ENCODE measurements at places on chromosomes 2 and 18.

- no peak for DNase-seq
Observed at GRCh38 chr2:10027660-10028330, 15.6 kb upstream of the KLF11 start.

DNA sequence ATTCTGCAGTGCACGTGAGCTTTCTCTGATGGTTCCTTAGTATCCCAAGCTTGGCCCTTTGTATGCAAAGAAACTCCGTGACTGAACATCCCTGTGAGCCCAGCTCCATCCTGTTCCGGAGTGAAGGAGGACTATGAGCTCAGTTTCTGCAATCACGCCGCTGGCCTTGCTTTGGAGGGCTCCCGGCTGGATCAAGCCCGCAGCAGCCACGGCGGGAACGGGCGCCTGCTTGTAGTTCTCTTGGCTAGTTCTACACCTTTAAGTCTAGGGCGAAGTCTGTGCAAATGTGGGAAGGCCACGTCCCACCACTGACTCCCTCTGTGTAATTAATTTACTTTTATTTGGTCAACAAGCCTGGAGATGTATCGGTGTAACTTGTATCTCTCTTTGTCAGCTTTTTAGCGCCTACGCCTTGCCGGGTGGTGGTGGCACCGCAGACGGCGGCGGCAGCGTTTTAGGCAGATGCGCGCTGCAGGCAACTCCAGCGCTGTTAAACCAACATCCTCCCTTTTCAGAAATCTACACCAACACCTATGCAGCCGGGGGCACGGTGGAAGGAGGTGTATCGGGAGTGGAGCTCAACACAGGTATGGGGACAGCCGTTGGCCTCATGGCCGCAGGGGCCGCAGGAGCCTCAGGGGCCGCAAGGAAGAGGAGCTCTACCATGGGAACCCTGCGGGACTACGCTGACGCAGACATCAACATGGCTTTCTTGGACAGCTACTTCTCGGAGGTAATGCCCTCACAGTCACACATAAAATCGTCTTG is 34.3 kb downstream of the DSG4 start:
- DNase-seq, result no peak

GRCh38 chr2:105336786-105337121 is 586 bp upstream of the C2orf49 start:
- no peak for DNase-seq

- DNase-seq, result no peak
Observed at GRCh38 chr18:54873884-54874255, 45.6 kb downstream of the RAB27B start.

DNA sequence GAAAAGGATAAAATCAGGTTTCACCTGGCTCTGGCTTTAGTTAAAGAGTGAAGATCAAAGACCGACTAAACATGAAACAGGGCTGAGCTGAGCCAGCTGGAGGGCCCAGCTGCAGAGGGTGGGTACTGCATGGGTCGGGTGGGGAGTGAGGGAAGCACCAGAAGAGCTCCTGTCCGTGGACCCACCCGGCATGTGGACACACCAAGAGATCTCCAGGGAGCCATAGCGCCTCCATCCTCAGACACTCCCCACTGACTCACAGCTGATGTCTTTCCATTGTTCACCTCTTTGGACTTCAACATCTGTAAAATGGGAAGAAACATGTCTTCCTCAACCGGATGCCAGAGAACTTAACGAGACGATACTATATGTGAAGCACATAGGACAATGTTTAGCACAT is 178.3 kb upstream of the KLHL29 start:
- DNase-seq, result no peak

DNA sequence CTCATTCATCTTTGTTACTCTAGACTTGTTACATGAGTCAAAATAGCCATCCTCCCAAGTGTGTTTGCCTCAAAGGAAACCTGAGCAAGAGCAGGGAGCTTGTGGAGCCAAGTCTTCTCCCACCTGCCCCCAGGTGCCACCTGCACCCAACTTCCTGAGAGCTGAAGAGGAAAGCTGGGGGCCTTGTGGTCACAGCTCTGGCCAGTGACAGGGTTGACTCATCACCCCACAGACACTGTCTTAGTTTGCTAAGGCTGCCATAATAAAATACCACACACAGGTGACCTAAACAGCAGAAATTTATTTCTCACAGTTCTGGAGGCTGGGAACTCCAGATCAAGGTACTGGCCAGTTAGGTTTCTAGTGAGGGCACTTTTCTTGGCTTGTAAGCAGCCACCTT is 99.6 kb downstream of the TPGS2 start:
- no peak for DNase-seq

DNA sequence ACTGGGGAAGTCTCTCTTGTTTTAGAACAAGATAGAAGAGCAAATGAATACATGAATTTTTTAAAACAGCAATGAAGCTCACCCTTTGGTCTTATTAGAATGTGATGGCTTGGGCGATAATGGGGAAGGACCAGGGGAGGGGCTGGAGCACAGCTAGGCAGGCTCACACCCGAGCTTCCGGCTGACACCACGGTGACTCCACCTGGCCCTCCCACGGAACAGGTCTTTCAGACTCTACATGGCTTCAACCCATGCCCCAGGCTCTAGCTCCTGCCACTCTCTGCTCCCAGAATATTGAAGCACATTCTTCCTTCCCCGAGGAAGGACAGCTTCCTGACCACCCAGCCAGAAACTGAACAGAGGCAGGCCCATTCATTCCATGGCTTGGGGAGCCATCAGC is 127.5 kb upstream of the AGAP1 start:
- DNase-seq, result no peak

- DNase-seq, result no peak
Observed at GRCh38 chr18:34048423-34048822, 176.3 kb downstream of the NOL4 start.

GRCh38 chr2:197992482-197993133 is 188.2 kb downstream of the PLCL1 start:
- no peak for DNase-seq

GRCh38 chr2:40400336-40400953 is 51.4 kb downstream of the SLC8A1 start:
- no peak for DNase-seq

- no peak for DNase-seq
Observed at GRCh38 chr2:236352761-236353593, 88.8 kb upstream of the ASB18 start.

GRCh38 chr2:74831693-74832530 is 2.0 kb upstream of the HK2 start:
- DNase-seq, result no peak

- no peak for DNase-seq
Observed at GRCh38 chr2:171522788-171523087, 464 bp downstream of the CYBRD1 start.

DNA sequence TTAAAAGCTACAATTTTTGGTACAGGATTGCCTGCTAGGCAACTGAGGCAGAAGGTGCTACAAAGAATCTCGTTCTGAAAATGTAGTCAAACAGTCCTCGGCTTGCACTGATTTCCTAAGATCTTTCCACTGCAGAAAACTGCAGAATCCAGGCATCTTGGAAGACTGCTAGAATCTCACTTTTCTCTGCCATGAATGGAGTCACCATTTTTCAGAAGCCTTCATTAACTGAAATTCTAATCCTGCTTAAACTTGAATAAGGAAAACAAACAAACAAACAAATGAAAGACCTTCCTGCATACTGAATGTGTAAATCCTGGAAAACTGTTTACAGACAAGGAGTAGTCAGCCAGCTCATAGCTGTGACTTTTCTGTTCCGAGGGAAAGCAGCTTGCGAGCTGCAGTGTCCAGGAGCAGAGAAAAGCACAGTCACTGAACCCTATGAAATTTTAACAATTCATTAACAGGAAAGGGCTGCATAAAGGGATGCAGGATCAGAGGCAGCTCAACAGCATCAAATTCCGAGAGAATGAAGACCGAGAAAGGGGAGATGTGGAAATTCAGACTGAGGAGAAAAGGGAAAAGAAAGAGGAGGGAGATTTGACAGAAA is 210.5 kb upstream of the PIK3C3 start:
- DNase-seq, result no peak

- no peak for DNase-seq
Observed at GRCh38 chr2:46136481-46136880, 160.7 kb upstream of the EPAS1 start.

- no peak for DNase-seq
Observed at GRCh38 chr2:24313744-24314632, 46.3 kb downstream of the ITSN2 start.

DNA sequence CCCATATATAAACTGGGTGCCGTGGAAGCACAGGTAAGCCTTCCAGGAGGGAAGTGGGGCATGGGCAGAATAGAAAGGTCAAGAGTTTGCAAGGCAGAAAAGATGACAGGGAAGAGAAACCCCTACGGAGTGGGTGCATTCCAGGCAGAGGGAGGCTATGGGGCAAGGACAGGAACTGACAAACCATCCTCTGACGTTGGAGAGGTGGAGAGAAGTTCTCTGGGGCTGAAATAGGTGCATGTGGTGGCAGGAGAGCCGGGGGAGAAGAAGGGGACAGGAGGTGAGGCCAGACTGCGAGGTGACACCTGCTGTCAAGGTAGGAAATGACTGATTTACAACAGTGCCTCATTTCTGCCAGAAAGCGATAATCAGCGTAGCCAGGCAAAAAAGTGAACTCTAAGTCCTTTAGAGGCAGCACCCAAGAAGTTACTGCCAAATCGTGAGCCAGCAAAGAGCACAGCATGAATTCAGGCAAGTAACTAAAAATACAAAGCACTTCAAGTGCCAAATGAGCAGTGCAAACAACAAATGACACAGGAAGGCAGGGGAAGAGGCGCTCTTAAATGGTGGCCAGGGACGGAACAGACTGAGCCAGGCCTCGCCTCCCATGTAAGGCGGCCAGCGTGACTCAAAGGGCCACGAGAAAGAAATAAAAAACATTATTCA is 113.3 kb upstream of the ACVR1C start:
- no peak for DNase-seq

DNA sequence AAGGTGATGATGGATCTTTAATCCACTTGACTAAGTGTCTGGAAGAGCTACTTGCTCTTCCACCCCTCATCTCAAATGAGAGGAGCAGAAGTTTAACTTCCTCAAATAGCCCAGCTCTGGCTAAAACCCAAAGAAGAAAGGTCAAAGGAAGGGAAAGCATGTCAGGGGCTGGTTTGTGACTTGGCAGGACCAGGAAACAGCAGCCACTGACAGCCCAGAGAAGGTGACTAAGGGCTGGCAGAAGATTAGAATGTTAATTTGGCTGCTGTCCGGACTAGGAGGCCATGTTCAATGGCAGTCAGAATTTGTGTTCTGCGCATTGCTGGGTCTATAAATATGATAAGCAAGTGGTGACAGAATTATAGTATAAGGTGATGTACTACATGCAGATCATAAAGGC is 386.2 kb downstream of the SETBP1 start:
- DNase-seq, result no peak

DNA sequence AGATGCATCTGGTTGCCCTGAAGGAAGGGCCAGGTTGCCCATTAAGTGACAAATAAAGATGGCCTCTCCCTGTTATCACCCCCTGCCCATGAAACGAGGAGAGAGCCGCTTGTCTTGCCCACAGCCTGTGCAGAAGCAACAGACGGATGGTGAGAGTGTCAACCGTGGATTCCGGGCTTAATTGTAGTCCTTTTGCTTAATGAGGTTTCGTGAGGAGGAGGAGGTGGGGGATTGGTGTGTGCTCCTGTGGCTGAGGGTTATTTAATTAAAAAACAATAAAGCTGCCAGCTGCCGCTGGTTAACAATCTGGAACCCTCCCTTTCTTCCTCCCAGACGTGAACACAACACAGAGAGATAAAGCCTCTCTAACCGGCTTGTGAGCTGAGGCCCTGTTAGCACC is 188.0 kb upstream of the PARD3B start:
- no peak for DNase-seq

DNA sequence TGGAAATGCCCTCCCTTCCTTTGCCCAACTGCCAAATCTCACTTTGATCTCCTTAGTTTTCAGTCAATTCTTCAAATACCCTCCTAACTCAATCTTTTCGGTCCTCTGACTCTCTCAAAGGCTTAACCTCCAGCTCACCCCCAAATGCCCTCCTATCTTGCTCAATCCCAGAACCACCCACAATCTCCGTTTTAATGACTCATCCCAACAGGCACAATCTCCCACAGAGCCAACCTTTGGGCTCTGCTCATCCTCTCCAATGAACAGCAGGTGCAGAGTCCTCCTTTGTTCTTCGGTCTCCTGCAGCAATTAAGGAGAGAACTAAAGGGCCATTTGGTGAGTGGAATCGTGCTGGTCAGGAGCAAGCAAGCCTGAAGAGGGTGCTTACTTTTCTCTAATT is 366.1 kb upstream of the CRIM1 start:
- no peak for DNase-seq

DNA sequence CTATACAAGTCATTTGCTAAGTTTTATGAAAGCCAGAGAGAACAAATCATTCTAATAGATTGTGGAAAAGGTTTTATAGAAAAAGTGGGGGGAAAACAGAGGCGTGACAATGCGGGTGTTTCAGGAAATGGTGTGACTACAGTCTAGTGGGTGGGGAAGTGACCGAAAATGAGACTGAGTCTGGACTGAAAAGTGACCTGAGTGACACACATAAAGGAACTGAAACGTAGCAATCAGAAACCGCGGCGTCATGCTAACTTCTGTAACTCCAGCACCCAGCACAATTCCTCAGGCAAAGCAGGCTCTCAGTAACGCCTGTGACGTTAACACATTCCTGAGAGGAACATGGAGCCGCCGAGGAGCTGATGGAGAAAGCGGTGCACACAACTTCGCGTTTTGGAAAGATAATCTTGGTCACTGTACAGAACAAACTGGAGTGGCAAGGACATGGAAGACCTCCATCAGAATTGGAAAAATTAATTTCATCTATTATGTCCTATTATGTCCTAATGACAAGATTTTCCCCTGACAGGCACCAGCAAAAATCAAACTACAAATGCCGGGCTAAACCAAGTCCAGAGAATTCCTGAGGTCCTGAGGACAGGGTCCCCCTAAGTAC is 1.4 kb upstream of the CD226 start:
- DNase-seq, result peak; percentile 16

All from effector memory CD4-positive, alpha-beta T cell (primary cell).